Activated T-helper 9 cell treated with anti-CD3 and anti-CD28 coated beads, Interleukin-2, amount 50 U/mL, for 16 hours (primary cell): ENCODE measurements at places on chromosomes 12 and 14.

- no peak for DNase-seq
Measured at GRCh38 chr12:40015345-40015744, 90.5 kb downstream of the SLC2A13 start.

DNA sequence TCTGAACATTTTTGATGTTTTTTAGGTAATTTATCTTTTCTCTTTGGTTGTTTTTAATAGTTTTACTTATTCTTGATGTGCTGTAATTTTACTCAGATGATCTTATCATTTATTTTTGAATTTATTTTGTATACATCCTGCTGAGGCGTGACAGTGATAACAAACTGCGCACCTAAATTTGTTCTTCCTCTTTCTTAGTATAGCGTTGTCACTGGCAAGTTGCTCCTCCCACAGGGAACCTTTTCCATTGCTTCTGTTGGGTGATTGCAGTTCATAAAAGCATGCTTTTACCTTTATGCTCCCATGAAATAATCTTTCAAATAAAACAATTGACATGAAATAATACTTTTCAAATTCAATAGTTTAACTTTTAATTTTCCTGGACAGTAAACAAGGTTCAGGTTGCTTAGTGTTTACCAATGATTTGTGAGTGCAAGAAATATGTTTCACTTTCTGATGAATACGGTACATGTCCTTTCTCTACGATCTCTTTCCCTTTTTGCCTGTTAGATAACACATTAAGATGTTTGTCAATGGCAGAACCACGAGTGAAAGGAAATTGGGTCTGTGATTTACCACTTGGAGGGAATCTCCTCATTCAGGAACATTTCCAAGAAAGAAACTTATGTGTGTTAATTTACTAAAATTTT lies 223.3 kb downstream of the CCDC91 start:
- DNase-seq: no peak

- no peak for DNase-seq
Measured at GRCh38 chr12:14193639-14194038, 171.8 kb upstream of the ATF7IP start.

DNA sequence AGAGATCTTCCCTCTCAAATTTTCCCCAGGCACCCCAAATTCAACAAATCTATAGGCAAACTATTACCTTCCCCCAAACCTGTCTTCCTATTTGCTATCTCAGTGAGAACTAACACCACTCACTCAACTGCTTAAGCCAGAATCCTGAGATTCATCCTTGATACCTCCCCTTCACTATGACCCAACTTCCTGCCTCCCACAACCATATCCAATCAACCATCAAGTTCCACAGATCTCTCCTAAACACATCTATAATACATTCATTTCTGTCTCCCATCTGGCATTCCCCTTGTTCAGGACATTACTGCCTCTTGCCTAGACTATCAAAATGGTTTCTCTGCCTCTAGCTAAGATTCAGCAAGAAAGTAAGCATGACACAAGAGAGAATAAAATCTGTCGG lies 21.3 kb downstream of the YAF2 start:
- no peak for DNase-seq

DNA sequence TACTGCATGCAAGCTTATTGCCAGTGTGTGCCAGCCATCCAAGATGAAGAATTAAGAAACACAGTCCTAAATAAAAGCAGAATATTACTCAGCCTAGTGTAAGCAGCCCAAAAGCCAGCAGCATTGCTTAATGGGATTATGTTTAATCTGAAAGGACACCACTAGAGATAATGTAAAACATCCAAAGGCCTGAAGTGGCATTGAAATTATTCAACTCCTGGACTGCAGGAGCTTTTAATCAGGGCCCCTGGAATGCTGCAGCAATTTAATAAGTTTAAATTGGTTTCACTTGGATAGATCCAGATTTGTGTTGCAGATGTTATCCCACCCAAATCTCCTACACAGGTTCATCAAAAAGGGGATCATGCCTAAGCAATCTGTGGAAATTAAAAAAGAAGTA lies 193.0 kb downstream of the C12orf50 start:
- no peak for DNase-seq

GRCh38 chr12:40104461-40105264 lies 1.2 kb downstream of the SLC2A13 start:
- no peak for DNase-seq
